ENCODE measurements at places on chromosomes 13 and 19.

DNA sequence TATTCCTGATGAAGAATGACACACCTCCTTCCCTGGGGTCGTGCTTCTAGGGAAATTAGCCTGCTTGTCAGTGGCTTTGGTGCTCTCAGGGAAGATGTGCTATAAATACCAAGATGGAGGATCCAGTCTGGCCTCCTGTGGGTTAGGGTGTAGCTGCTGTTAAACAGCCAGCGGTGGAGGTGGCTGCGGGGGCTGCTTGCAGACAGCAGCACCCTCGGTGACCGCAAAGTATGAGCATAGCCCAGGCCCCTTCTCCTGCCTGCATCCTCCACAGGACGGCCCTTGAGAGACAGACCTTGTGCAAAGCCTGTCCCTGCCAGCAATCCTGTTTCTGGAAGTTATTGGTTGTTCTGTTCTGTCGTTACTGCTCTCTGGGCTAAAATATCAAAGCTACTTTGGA lies 11.4 kb downstream of the VSTM2B start:
- DNase-seq: no peak

DNA sequence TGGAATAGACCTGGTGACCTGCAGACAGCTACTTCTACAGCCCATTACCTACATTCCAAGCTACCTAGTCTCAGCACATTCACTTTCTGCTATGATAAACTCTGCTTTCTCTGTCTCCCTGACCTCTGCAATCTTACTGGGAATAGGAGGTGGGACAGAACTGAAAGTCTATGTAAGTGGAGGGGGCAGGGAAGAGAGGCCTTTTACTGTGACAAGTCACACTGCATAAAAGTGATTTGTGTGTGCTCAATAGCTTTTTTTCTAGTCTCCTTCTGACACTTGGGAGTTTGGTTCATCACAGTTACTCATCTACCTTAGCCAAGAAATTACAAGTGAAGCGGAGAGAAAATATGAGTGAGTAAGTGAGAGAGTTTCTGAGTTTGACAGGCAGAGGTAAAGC lies 322.4 kb downstream of the OLFM4 start:
- no peak for DNase-seq

- no peak for DNase-seq
Measured at GRCh38 chr13:110371550-110372465, 64.7 kb downstream of the COL4A2 start.

DNA sequence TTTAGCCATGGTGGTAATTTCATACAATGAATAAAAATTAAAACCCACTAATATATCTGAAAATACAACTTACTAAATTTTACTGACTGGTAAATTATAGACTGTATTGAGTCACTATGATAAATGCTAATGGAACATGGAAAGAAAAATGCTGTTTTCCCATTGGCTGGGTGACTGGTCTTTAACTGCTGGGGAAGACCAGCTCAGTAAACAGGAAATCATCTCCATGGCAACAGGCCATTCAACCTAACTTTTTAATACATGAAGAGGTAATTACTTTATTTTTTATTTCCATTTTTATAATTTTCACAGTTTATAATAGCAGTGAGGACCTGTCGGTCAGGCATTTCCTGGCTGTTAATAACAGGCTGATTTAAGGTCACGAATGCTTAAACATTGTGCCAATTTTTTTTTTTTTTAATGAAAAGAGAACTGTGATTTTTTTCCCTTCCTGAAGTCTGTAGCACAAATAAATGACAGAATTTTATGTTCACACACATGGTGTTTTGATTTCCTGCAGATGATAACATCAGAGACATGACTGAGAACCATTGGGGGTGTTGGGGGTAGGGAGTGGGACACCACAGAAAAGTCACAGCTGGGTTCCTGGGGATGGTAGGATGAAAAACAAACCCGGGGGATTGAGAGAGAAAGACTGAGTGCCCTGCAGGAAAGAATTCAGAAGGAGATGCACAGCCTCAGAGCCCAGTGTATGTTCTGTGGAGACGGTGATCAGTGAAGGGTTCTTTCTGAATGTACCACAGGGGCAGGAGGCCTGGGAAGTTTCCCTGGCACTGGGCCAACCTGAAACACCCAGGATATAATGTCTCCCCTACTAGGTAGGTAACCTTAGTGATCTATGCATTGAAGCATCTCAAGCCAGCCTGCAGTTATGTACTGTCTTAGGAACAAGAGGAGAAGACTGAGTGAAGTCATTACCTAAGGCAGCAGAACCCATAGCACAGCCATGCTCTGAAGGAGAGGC lies 297.1 kb downstream of the COG6 start:
- DNase-seq: no peak

GRCh38 chr13:108087810-108088209 lies 127.5 kb downstream of the LIG4 start:
- no peak for DNase-seq

- DNase-seq: no peak
Measured at GRCh38 chr19:33383720-33384292, 10.3 kb downstream of the CEBPG start.

DNA sequence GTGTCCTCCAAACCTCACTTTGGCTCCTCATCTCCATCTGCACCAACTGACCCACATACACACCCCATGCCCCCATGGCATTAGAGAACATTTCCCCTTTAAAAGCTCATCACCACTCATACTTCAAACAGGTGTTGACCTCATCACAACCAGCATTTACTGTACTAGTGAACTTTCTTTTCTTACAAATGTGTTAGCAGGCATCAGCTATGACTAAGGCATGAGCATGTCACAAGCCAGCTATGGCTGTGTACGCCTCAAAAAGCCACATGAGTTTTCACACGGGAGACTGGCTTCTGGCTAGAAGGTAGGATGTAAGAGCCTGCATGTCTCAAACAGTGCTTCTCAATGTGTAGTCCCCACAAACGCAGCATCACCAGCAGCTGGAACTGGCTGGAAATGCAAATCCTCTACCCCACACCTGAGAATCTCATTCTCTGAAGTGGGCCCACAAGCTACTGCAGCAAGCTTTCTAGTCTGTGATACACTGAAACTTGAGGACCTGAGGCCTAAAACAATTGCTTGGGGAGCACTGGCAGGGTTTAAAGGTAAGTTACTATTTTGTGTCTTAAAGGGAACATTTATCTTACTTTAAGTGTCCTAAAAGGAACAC lies 66.8 kb downstream of the TUBGCP3 start:
- no peak for DNase-seq

DNA sequence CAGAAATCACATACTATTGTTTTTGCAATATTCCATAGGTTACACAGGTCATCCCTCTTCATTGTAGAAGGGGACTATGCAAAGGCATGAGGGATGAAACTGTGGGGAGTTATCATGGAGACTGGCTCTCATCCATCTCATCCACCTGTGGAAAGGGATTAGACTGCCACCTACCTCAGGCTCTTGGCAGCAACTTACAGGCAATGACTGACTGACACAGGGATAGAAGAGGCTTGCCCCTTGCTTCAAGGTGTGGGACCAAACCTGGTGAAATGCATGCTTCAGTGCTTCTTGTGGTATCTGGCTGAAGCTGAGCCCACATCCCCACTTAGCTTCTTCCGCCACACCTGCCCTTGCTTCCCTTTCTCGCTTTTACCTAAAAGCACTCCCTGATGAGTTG lies 341.3 kb downstream of the GPC5 start:
- no peak for DNase-seq

GRCh38 chr13:102845630-102846260 lies at the start of gene ERCC5:
ERCC5 (plus strand) TSS chr13:102846032; CDS start chr13:102846267, 235 bp downstream.
- DNase-seq: no peak

GRCh38 chr13:30998136-30999088 lies 66.0 kb downstream of the TEX26 start:
- DNase-seq: peak; percentile 64

GRCh38 chr19:51094696-51095279 lies 12.1 kb upstream of the KLK14 start:
- DNase-seq: no peak

DNA sequence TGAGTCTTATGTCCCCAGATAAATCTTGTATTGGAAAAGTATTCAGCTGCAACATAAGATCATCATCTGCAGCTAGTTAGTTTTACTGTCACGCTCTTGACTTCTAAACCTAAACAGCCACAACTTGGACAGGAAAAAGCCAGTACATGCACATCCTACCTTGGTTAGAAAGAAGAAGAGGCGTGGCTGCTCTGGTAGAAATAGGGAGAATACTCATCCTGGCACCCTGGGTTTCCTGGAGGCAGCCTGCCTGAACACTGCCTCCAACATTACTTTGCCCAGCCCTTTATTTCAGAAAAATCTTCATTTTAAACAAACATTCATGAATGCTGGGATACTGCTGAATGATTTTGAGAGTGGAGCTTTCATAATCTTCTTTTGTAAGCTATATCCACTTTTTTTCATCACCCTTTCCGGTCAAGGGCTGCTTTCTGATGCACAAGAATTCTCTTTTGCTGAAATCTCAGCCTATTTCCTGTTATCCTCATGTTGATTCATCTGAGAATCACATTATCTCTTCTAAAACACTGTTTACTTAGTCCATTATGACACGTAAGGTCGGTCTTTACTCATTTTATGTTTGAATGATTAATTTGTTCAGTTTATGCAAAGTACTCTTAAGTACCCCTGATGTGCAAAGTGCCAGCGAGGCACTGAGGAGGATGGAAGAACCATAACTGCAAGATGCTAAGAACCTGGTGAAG lies 55.2 kb downstream of the STARD13 start:
- DNase-seq: no peak

DNA sequence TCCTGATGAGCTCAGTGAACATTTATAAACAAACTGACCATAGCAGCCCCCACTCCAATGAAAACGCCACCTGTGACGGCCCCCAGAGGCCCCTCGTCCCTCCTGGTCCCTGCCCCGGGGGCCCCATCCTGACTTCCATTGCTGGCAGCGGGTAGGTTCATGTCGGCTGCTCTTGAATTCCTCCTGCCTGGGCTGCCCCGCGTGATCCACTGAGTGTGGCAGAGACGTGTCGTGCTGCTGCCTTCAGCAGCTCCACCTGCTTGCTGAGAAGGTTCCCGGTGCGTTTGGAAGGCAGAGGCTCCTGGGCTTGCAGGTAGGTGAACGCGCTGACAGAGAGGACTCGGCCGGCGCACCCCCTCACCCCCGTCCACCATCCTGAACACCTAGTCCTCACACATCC lies 11.6 kb downstream of the C2CD4C start:
- DNase-seq: no peak

- DNase-seq: no peak
Measured at GRCh38 chr19:2887391-2887914, 13.3 kb upstream of the ZNF57 start.

GRCh38 chr13:73497430-73497829 lies 438.6 kb downstream of the KLF5 start:
- no peak for DNase-seq

GRCh38 chr13:89695343-89696257 lies 1651.9 kb upstream of the MIR17HG start:
- DNase-seq: no peak

DNA sequence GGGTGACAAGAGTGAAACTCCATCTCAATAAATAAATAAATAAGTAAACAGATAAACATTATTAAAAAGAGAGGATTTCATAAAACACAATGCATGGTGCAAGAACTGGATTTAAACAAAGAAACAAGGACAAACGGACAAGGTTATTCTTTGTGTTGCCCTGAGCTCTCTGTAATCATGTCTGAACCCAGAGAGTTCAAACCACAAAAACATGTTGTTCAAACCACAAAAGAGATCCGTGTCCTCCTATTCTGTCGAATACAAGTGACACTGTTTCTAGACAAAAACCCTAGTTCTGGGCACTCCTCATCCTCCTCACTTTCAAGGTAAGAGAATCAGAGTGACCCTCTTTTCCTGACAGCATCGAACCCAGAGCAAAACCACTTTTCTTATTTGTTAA lies 4.6 kb upstream of the TPRX2 start:
- no peak for DNase-seq

- no peak for DNase-seq
Measured at GRCh38 chr19:18778076-18778389, 13.1 kb downstream of the COMP start.

DNA sequence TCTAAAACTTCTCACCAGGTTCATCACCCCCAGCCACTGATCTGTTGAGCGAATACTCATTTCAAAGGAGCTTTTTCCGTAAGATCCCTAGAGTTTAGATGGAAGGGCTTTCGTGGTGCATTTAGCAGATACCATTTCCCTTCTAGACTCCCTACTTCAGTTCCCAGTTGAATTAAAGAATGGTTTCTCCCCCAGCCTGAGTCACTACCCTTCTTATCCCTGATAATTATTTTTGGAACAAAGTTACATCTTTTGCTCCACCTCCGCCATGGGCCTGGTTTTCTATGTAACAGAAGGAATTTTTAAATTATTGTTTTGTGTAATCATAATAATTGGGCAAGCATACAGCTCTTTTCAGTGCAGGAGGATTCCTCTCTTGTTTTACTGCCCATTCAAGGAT lies 22.0 kb downstream of the USPL1 start:
- DNase-seq: no peak
